ENCODE measurements at places on chromosomes 7 and 10. TPM values are rescaled to one million over a fixed set of nuclear protein-coding genes. Genes with fewer than 3 reads are reported as not detected.

DNA sequence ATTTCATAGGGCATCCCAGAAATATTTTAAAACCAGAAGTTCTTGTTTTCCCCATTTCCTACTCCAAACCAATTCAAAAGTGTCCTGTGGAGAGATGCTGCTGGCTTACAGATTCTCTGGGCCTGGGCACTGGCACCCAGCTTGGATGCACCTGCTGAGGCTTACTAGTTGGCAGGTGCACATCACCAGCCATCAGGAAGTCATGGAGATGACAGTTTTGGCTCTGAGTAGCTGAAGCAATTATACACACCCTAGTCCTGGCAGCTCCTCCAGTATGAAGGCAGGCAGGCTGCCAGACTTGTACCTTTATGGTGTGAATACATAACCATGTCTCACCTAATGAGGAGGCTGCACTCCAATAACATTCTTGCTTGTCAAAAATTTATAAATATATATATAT lies 276.6 kb upstream of the GHITM start:
- H3K4me3 ChIP-seq, result no peak overlapping the region
- peaks cover 1% of the 10 kb centered on the region for H3K4me1 ChIP-seq
- no peaks in the 10 kb centered on the region for H3K27me3 ChIP-seq
- H3K27ac ChIP-seq, result no peak overlapping the region
- no peak for DNase-seq

GRCh38 chr10:93171837-93172236 lies 98.1 kb downstream of the CYP26A1 start:
- DNase-seq, result no peak
- no peaks in the 10 kb centered on the region for H3K27me3 ChIP-seq
- no peaks in the 10 kb centered on the region for H3K4me1 ChIP-seq

DNA sequence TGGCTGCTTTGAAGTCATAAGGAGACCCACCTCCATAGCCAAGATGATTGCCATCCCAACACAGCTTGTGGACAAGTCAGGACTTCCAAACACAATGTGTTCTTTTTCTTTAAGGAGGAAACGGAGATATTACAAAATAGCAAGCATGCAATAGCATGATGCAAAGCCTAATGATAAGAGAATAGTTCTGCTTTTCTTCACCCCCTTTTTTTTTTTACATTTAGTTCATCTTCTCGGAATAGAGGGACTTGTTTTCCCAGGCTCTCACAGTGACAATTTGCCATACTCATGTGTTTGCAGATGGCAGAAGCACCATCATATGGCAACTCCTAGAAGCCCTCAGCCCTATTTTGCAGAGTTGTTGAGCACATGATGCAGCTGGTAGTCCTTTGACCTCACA lies 119.8 kb downstream of the ITGB8 start:
- peaks cover 1% of the 10 kb centered on the region for H3K27me3 ChIP-seq
- no peak for DNase-seq
- H3K4me1 ChIP-seq, result no peaks in the 10 kb centered on the region
- H3K27ac ChIP-seq, result no peak overlapping the region
- H3K36me3 ChIP-seq, result no peaks in the 10 kb centered on the region

DNA sequence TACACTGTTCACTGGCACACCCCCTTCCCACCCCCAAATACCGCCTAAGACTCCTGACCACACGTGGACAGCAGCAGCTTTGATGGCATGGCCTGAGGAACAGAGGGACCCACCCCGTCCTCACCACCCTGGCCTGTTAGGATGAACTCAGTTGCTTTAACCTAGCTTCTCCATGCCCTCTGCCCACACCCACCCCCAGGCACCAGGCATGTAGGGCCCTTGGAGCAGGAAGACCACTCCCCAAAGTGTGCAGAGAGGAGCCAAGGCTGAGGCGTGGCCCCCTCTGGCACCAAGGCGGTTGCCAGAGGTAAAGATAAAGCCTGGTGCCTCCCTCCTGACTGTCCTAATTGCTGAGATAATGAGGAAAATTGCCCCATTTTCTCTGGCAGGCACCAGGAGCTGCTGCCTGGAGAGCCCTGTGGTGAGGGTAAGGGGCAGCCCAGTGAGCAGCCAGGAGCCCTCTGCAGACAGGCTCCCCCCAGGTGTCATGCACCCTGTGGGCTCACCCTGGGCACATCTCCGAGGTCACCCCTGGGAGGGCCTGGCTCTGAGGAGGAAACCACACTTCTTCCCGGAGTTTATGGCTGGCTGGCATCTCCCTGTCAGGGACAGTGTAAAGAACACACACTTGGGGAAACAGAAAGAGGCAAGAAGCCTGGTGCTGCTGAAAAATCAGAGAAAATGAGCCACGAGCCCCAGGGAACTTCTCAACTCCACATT lies 47.7 kb downstream of the LRRC20 start:
- DNase-seq, result no peak
- H3K27ac ChIP-seq, result no peak overlapping the region
- H3K36me3 ChIP-seq, result no peaks in the 10 kb centered on the region

DNA sequence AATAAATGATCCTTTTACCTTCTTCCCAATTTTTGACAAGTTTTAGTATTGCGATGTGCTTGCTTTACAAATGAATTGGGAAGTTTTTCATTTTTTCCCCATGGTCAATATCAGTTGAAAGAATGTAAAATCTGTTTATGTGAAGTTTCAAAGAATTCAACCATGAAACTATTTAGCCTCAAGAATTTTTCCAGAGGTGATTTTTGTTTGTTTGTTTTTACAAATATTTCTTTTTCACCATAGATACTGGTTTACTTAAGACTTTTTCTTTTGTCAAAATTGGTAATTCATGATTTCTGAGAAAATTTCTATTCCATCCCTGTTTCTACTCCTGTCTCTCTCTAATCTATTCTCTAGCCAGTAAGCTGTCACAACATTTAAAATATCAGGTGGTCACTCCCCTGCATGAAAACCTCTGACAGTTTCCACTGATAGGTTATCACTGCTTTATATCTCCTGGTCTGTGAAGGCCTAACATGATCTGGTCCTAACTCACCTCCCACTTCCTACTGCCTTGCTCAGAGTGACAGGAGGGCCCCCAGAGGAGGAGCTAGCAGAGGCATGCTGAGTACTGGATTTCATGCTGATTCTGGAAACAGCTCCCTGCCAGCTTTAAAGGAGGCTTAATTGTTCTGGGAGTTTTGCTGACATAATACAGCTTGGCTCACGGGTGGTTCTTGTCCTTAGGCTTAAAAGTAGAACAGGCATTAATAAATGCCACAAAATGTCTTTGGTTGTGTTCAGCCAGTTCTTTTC lies 7.6 kb upstream of the ARMS2 start:
- no peaks in the 10 kb centered on the region for H3K27me3 ChIP-seq
- no peaks in the 10 kb centered on the region for H3K36me3 ChIP-seq
- H3K4me3 ChIP-seq, result no peak overlapping the region
- no peaks in the 10 kb centered on the region for H3K4me1 ChIP-seq
- DNase-seq, result no peak

- H3K4me3 ChIP-seq, result no peak overlapping the region
- DNase-seq, result no peak
- H3K4me1 ChIP-seq, result peaks cover 5% of the 10 kb centered on the region
- no peaks in the 10 kb centered on the region for H3K27me3 ChIP-seq
- H3K27ac ChIP-seq, result peak overlapping the region; percentile 88
Measured at GRCh38 chr10:103111031-103111917, 81.8 kb downstream of the NT5C2 start.

- H3K4me1 ChIP-seq, result no peaks in the 10 kb centered on the region
- H3K27me3 ChIP-seq, result no peaks in the 10 kb centered on the region
- no peaks in the 10 kb centered on the region for H3K36me3 ChIP-seq
- H3K27ac ChIP-seq, result no peak overlapping the region
- H3K4me3 ChIP-seq, result no peak overlapping the region
Measured at GRCh38 chr10:28640551-28640950, 36.8 kb upstream of the BAMBI start.

DNA sequence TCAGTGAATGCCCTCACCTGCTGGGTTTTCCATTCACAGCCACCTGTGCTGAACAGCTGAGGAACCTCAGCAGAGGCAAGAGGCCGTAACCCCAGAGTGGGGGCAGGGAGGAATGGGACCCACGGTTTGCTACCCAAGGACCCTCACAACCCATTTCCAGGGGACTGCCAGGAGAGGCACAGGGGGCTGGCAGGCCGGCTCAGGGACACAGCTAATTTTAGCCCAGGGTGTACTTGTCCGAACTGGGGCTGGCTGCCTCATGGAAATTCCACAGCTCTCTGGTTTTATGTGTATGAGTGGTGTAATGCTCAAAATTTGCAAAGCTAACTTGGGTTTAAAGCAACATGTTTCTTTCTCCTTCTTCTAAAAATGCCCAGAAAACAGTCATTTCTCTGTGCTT lies 42.2 kb downstream of the MINDY4 start:
- H3K27ac ChIP-seq, result peak overlapping the region; percentile 93
- H3K27me3 ChIP-seq, result no peaks in the 10 kb centered on the region
- no peak overlapping the region for H3K4me3 ChIP-seq
- H3K36me3 ChIP-seq, result no peaks in the 10 kb centered on the region
- H3K4me1 ChIP-seq, result peaks cover 14% of the 10 kb centered on the region

GRCh38 chr10:53005612-53006345 lies 233.2 kb upstream of the MBL2 start:
- no peaks in the 10 kb centered on the region for H3K27me3 ChIP-seq
- H3K27ac ChIP-seq, result no peak overlapping the region
- H3K4me3 ChIP-seq, result no peak overlapping the region
- DNase-seq, result no peak

GRCh38 chr7:151351027-151351426 lies 9.4 kb downstream of the NUB1 start:
- no peak for DNase-seq
- no peak overlapping the region for H3K4me3 ChIP-seq
- peaks cover 7% of the 10 kb centered on the region for H3K36me3 ChIP-seq
- H3K4me1 ChIP-seq, result no peaks in the 10 kb centered on the region

DNA sequence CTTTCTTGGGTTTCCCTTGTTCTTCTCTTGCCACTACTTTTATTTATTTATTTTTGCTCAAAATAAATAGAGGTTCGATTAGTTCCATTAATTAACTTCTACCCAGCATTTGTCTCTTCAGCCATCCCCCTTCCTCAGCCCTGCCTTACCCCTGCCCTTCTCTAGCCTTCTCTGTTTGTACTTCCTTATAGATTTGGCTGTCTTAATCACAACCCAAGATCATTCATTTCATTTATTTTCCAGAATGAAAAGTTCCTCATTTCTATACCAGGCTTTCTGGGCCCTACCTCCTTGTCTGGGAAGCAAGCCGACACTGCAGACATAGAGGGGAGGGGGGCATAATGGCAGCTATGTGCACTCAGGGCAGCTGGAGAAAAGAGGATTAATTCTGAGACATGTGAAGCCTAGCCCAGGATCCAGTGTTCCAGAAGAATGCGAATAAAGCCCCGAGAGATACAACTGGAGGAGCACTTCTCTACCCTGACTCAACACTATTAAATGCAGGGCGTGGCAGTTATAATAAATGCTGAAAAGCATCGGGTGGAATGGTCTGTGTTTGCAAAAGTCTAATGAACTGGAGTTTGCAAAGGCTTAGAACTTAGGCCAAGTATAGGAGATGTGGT lies 6.4 kb upstream of the PDCD4 start:
- H3K36me3 ChIP-seq, result no peaks in the 10 kb centered on the region
- H3K27me3 ChIP-seq, result no peaks in the 10 kb centered on the region
- no peak overlapping the region for H3K4me3 ChIP-seq
- peak overlapping the region; percentile 76 for H3K27ac ChIP-seq
- H3K4me1 ChIP-seq, result peaks cover 14% of the 10 kb centered on the region

GRCh38 chr10:11237571-11237970 lies 219.9 kb downstream of the CELF2 start:
- H3K4me1 ChIP-seq, result no peaks in the 10 kb centered on the region
- no peak for DNase-seq
- no peak overlapping the region for H3K27ac ChIP-seq
- no peaks in the 10 kb centered on the region for H3K27me3 ChIP-seq
- H3K4me3 ChIP-seq, result no peak overlapping the region
- peaks cover under 1% of the 10 kb centered on the region for H3K36me3 ChIP-seq

DNA sequence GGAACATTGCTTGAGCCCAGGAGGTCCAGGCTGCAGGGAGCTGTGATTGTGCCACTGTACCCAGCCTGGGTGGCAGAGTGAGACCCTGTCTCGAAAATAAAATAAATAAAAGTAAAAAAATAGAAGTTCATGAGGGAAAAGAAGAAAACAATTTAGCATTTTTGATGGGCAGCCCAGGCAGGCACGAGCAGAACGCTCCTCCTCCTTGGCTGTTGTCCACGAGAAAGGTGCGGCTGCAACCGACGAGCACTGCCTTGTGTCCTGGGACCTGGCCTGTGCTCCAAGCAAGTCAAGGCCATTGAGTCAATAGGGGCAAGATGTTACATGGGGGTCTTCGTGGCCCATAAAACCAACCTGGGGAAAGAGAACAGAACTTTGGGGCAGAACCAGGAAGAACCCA lies 25.6 kb downstream of the EBF3 start:
- H3K36me3 ChIP-seq, result no peaks in the 10 kb centered on the region
- DNase-seq, result no peak
- no peak overlapping the region for H3K4me3 ChIP-seq
- no peaks in the 10 kb centered on the region for H3K4me1 ChIP-seq

GRCh38 chr10:125409756-125410155 lies 249.4 kb upstream of the CTBP2 start:
- no peak overlapping the region for H3K27ac ChIP-seq
- no peaks in the 10 kb centered on the region for H3K27me3 ChIP-seq
- no peak for DNase-seq
- H3K4me3 ChIP-seq, result no peak overlapping the region

DNA sequence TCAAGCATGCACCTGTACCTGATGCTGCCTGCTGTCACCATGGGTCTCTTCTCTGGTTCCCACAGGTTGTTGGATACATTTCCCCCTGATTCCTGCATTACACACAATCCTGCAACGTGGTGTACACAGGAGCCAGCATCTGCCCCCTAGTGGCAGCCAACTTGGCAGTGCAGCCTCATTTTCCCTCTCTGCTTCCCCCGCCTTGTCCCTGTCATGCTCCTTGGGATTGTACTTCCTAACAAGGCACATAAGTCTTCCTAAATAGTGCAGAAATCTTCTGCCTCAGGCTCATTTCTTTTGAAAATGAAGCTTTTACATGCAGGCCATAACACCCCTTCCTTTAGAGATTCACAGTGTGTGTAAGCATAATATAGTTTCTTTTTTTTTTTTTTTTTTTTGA lies 387.5 kb downstream of the CCSER2 start:
- H3K36me3 ChIP-seq, result no peaks in the 10 kb centered on the region
- H3K27me3 ChIP-seq, result peaks cover 3% of the 10 kb centered on the region
- H3K27ac ChIP-seq, result no peak overlapping the region
- H3K4me1 ChIP-seq, result no peaks in the 10 kb centered on the region
- no peak overlapping the region for H3K4me3 ChIP-seq
- DNase-seq, result no peak

- peak; percentile 93 for DNase-seq
- H3K36me3 ChIP-seq, result no peaks in the 10 kb centered on the region
- H3K27me3 ChIP-seq, result no peaks in the 10 kb centered on the region
- H3K4me1 ChIP-seq, result no peaks in the 10 kb centered on the region
Measured at GRCh38 chr10:71964743-71965515, 734 bp downstream of the CHST3 start.

The HOXA5 gene
- total RNA-seq, result 8.0 TPM

The RBP3 gene
- not detected for total RNA-seq

The NME8 gene
- 2.0 TPM for total RNA-seq

The ITIH2 gene
- total RNA-seq, result 0.48 TPM

The PRTFDC1 gene
- total RNA-seq, result 9.2 TPM

The CPA1 gene
- total RNA-seq, result 5.9 TPM
